ENCODE measurements at places on chromosomes 5 and 9.

GRCh38 chr5:123444016-123444415 lies 20.8 kb upstream of the CEP120 start:
- no peak for DNase-seq

- DNase-seq: no peak
Observed at GRCh38 chr5:173800340-173800739, 87.8 kb upstream of the CPEB4 start.

GRCh38 chr9:112063151-112063550 lies 111.9 kb downstream of the SUSD1 start:
- DNase-seq: no peak

- DNase-seq: no peak
Observed at GRCh38 chr5:1421521-1422341, 23.5 kb downstream of the SLC6A3 start.

DNA sequence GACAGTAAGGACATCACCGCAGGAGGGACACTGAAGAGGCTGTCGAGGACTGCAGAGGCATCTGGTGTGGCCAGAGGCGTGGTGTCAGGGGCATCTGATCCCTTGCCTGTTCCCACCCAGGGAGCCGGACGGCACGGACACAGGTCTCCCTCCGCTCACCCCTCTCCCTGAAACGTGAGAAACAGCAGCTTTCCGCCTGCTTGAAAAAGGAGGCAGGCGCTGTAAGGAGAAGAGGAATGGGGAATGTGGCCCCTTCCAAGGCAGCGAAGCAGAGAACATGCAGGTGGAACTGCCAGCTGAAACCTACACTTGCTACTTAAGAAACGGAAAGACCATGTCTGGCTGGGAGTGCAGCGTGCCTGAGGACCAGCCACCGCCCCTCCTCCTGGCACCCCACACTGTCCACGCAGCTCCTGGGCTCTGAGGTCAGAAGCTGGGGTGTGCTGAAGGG lies 176.2 kb downstream of the GAPVD1 start:
- DNase-seq: no peak

- no peak for DNase-seq
Observed at GRCh38 chr5:67795781-67796477, 419.6 kb upstream of the PIK3R1 start.

DNA sequence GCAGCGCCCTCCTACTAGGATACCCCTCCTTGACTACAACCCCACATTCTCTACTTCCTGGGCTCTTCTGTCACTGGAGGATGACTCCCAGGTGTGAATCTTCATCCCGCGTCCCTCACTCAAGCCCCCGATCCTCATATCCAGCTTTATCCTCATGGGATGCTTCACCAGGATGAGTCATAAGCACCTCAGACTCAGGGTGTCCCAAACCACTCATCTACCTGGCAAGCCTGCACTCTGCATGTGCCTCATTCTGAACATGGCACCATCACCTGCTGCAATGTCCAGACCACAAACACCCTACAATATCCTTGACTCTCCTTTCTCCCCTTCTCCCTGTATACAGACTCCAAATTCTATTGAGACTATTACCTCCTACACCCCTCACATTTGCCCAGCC lies 1.5 kb upstream of the TGFBI start:
- DNase-seq: no peak

GRCh38 chr9:20507431-20507830 lies 114.9 kb downstream of the MLLT3 start:
- no peak for DNase-seq

DNA sequence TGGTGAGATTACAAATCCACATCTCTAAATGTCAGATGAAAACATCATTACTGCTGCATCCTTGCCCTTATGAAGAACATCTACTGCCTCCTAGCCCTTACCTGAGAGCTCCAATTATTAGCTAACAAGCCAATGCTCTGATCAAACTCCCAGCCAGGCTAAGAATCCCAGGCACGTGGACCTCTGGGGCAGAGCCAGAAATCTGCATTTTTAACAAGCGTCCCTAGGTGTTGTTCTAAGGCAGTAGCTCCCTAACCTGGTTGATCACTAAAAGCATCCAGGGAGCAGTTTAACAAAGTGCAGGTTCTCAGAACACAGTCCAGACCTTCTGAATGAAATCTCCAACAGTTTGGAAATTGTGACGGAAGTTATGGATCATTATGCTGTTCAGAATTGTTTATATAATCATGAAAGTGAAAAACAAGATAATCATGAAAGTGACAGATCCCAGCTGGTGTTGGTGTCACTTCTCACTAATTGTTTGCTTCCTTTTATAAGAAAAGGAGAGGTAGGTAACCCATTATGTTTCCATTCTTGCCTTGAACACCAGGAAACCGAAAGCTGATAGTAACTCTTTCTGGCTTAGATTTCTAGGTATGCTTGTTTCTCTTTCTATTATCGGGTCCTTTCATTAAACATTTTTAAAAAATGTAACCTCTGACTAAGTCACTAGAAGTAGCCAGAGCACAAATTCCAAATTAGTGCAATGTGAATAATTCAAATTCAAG lies 216.5 kb upstream of the NR4A3 start:
- no peak for DNase-seq

GRCh38 chr5:15717001-15717400 lies 217.0 kb downstream of the FBXL7 start:
- DNase-seq: no peak

GRCh38 chr5:96919754-96920197 lies 16.1 kb upstream of the LNPEP start:
- DNase-seq: no peak

GRCh38 chr9:132937463-132937901 lies 6.9 kb downstream of the TSC1 start:
- DNase-seq: no peak

GRCh38 chr9:70765946-70766345 lies 351.5 kb upstream of the KLF9 start:
- no peak for DNase-seq
